Foreskin keratinocyte (primary cell): ENCODE measurements at places on chromosomes 5 and 9. TPM values are rescaled to one million over a fixed set of nuclear protein-coding genes. Genes with fewer than 3 reads are reported as not detected.

SLC6A19 gene
- total RNA-seq, result not detected in 2 replicates

DNA sequence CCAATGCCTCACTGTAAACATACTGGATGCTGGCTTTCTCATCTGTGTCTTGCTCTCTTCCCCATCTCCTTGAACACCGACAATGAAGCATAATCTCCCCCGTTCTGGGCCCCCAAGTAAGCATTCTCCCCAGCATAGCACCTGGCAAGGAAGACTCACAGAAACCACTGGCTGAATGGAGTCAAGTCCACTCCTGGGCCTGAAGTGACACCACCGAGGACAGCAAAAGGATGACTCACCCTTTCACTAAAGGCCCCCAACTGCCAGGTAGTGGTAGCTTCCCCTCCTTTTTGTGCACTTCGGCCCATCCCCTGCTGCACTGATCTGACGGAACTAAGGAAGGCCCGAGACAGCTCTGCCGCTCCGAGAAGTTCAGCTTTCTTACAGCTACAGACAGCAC, 9.4 kb downstream of the VDAC1 start:
- DNase-seq, result no peak

DNA sequence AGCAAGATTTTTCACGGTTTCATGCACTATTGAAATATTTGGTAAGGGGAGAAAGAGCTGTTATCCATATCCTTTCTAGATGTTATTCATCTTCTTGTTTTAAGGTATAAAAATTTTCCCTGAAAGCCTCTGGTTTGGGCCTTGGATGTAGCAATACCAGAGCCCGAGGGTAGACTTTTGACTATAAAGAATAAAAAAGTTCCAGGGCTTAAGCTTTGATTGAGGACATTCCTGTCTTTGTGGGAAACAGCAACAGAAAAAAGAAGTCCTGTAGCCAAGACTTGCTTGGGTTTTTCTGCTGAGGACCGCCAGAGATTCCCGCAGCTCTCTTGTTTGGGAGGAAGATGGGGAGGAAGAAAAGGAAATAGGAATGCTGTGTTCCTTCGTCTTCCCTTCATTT, 440.0 kb upstream of the WWC1 start:
- DNase-seq, result no peak

GRCh38 chr9:89662718-89663613, 58.2 kb downstream of the GADD45G start:
- DNase-seq, result no peak

LEAP2 gene
- total RNA-seq, result 0.63 and 0.71 TPM in 2 replicates

DNA sequence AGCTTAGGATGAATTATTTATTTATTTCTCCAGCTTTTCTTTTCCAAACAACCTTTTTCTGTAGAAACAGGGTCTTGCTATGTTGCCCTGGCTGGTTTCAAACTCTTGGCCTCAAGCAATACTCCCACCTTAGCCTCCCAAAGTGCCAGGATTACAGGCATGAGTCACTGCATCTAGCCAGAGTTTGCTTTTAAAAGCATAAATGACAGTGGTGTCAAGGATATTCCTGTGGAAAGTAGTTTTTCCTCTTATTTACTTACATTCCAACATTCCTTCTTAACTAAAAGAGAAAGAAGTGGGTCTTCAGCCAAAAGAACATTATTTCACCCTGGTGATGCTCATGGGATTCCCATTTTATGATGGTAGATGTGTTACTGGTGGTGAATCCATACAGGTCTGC, 62.4 kb downstream of the GRIA1 start:
- no peak for DNase-seq

DNA sequence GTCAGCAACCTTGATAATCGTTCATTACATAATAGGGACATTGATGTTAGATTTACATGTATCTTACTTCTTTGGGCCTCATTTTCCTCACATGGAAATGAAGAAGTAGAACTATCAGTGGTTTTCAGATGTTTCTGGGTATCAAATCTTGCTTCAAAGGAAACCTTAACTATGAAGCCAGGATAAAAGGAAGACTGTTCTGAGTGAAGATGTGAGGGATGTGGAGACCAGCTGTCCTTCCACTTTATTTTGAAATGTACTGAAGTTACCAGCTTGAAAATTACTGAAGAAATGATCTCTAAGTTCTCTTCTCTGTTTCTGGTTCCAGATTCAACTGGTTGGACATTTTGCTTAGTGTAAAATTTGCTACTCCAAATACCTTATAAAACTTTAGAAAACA, 186.0 kb downstream of the ADAMTSL1 start:
- no peak for DNase-seq

CDKN2AIPNL gene
- total RNA-seq, result 28.4 and 37.8 TPM in 2 replicates

ADAMTSL2 gene
- total RNA-seq, result not detected in 2 replicates

DNA sequence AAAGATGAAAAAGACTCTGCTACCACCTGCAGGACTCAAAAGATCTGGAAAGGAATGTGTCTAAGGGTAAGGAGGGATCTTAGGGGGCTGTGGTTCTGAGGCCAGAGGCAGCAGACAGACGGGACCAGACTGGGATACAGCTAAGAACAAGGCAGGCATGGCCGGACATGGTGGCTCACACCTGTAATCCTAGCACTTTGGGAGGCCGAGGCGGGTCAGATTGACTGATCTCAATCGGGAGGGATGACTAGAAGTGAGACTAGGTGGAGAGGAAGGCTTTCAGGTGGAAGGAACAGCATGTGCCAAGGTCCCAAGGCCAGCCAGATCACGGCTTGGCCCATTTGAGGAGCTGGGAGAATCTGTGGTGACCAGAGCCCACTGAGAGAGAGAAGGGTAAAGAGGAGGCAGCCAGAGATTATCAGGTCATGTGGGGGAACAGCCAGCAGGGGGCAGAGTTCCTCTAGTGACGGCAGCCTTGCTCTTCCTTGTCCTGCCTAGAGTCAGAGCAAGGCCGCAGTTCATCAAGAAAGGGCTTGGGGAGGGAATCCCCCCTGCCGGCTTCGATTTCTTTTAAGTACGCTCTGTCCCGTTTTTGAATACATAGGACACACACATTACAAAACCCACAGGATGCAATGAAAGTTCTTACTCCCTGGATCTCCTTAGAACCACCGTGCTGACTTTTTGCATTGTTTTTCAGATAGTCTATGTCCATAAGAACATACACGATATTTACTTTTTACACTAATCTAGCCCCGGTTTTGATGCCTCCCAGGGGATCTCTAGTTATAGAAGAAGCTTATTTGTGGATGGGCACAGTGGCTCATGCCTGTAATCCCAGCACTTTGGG, 2.6 kb upstream of the OLFML2A start:
- no peak for DNase-seq

IFNA8 gene
- not detected in 2 replicates for total RNA-seq
